Sciatic nerve (tissue), 2 donors: ENCODE measurements at places on chromosomes 1 and 21. TPM values are rescaled to one million over a fixed set of nuclear protein-coding genes. Genes with fewer than 3 reads are reported as not detected.

The DESI2 gene
- total RNA-seq, result 19.3 TPM

The SYDE2 gene
- 18.3 TPM for total RNA-seq

GRCh38 chr1:66176012-66176715 lies 357.8 kb upstream of the SGIP1 start:
- no peak for DNase-seq

- no peak for DNase-seq
Observed at GRCh38 chr1:2097386-2098300, 47.4 kb downstream of the PRKCZ start.

- DNase-seq, result no peak
Observed at GRCh38 chr1:177611402-177611801, 358.5 kb downstream of the SEC16B start.

GRCh38 chr1:228459091-228459993 lies 27.8 kb upstream of the RNF187 start:
- peak; percentile 77 for DNase-seq

GRCh38 chr1:60055336-60055735 lies 18.2 kb downstream of the C1orf87 start:
- DNase-seq, result no peak
